Activated B cell treated with CpG ODN at 0.5 μM for 24 hours (primary cell): ENCODE measurements at places on chromosomes 3 and 15.

DNA sequence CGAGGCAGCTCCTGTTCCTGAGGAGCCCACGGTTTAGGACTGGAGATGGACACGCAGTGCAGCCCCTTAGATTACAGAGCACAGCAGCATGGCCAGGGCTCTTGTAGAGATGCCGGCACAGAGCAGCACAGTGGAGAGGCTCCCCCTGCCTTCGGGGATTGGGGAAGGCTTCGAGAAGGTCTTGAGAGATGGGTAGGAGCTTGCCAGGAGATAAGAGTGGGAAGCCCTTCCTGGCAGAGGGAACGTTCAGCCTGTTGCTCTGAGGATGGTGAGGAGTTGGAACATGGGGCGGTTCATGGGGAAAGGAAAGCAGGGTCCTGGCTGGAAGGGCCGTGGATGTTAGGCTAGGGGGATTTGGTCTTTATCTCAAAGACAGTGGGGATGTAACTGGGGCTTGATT, 10.0 kb downstream of the EPB42 start:
- peaks cover 17% of the 10 kb centered on the region for H3K27me3 ChIP-seq
- H3K4me1 ChIP-seq = no peaks in the 10 kb centered on the region
- H3K27ac ChIP-seq = no peak overlapping the region

- H3K4me1 ChIP-seq = no peaks in the 10 kb centered on the region
- no peak for DNase-seq
- no peak overlapping the region for H3K27ac ChIP-seq
- peaks cover 19% of the 10 kb centered on the region for H3K27me3 ChIP-seq
Observed at GRCh38 chr3:170437176-170437575, 18.5 kb downstream of the CLDN11 start.

DNA sequence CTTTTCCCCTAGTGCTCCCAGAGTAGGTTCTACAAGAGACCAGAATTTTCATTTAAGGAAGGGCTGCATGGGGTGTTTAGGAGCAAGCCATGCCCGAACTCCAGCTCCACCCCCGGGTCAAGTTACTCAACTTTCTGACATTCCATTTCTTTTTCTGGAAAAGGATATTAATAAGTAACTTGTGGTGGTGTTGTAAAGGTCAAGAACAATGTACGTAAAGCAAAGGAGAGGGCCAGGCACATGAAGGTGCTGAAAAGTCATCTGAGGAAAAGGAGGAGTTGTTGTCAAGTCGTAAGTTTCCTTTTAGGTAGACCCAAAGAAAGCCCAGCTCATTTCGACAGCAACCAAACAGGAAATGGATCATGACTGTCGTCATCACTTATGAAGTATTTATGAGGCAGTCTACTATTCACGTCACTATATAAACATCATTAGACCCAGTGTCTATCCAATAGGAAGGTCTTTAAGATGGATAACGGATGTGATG, 319.6 kb upstream of the IL12A start:
- no peaks in the 10 kb centered on the region for H3K27me3 ChIP-seq
- H3K27ac ChIP-seq = no peak overlapping the region
- no peak for DNase-seq

GRCh38 chr3:114093016-114093380, 36.5 kb downstream of the QTRT2 start:
- peaks cover 2% of the 10 kb centered on the region for H3K27me3 ChIP-seq
- no peak for DNase-seq
- no peaks in the 10 kb centered on the region for H3K4me1 ChIP-seq
- H3K27ac ChIP-seq = no peak overlapping the region
- H3K4me3 ChIP-seq = no peak overlapping the region

GRCh38 chr3:110687138-110687537, 384.5 kb upstream of the NECTIN3 start:
- H3K36me3 ChIP-seq = no peaks in the 10 kb centered on the region
- no peaks in the 10 kb centered on the region for H3K4me1 ChIP-seq
- DNase-seq = no peak

DNA sequence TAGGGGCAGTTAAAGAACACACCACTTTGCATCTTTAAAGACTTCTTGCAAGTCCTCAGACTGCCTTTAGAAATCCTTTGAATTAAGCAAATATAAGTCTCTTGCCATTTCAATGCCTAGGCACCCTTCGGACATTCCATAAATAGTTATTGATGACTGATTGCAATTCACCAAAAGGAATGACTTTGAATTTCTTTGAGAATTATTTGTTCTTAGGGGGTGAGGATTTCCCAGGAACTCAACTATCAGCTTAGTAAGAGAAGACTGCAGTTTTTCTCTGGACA, 495 bp upstream of the MYEF2 start:
- no peak for DNase-seq
- peak overlapping the region; percentile 68 for H3K4me3 ChIP-seq
- peaks cover 14% of the 10 kb centered on the region for H3K27me3 ChIP-seq
- H3K4me1 ChIP-seq = peaks cover 18% of the 10 kb centered on the region
- no peak overlapping the region for H3K27ac ChIP-seq

GRCh38 chr3:153572654-153573053, 410.6 kb downstream of the RAP2B start:
- no peak overlapping the region for H3K4me3 ChIP-seq
- no peak for DNase-seq
- H3K27ac ChIP-seq = no peak overlapping the region
- no peaks in the 10 kb centered on the region for H3K27me3 ChIP-seq
- no peaks in the 10 kb centered on the region for H3K36me3 ChIP-seq

DNA sequence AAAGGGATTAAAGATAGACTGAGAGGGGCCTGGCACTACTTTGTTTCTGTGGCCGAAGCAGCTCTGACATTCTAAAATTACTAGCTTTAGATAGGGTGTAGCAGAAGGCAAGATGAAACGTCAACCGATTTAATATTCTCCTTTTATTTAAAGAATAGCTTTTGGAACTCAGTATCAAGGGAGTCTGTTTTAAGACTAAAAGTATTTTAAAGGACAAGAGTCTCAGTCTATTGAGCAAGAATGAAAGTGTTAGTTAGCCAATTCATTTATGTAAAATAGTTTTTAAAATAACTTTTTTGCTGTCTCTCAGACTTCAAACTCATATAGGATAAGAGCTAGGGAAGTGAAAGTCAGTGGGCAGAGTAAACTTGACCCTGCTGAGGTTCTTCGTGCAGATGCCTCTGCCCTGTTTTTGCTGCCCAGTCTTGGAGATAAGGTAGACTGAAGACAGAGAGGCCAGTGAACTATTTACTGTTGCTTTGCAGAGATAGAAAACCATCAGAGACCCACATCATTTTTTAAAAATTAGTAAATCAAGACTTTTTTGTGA, 1090.9 kb downstream of the ROBO2 start:
- no peaks in the 10 kb centered on the region for H3K4me1 ChIP-seq
- no peak overlapping the region for H3K27ac ChIP-seq
- no peaks in the 10 kb centered on the region for H3K27me3 ChIP-seq

DNA sequence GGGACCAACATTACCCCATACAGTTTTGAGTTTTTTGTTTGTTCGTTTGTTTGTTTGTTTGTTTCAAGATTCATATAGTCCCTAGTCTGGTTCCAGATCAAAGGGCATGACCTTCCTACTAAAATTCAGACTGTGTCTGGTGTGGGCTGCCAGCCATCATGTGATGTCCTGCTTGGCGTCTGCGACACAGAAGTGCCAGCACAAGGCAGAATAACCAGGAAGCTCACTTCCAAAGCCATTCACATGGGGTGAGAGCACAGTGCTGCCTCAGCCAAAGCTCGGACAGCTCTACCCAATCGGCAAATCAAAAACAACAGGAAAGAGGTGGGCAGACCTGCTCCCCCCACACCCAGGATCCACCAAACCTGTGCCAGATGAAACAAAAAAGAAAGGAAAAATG, 142.6 kb upstream of the THBS1 start:
- no peak for DNase-seq
- H3K27ac ChIP-seq = no peak overlapping the region
- no peaks in the 10 kb centered on the region for H3K27me3 ChIP-seq

GRCh38 chr15:99168601-99169580, 64.0 kb downstream of the SYNM start:
- no peak for DNase-seq
- no peaks in the 10 kb centered on the region for H3K27me3 ChIP-seq
- no peaks in the 10 kb centered on the region for H3K36me3 ChIP-seq
- H3K27ac ChIP-seq = no peak overlapping the region
- peaks cover 20% of the 10 kb centered on the region for H3K4me1 ChIP-seq
- no peak overlapping the region for H3K4me3 ChIP-seq

- no peak overlapping the region for H3K4me3 ChIP-seq
- no peaks in the 10 kb centered on the region for H3K36me3 ChIP-seq
- H3K27me3 ChIP-seq = peaks cover 6% of the 10 kb centered on the region
- H3K27ac ChIP-seq = no peak overlapping the region
- peaks cover 16% of the 10 kb centered on the region for H3K4me1 ChIP-seq
- no peak for DNase-seq
Observed at GRCh38 chr15:88897456-88898194, 2.3 kb upstream of the HAPLN3 start.

- H3K36me3 ChIP-seq = no peaks in the 10 kb centered on the region
- H3K4me3 ChIP-seq = no peak overlapping the region
- no peak for DNase-seq
- H3K27ac ChIP-seq = no peak overlapping the region
- H3K27me3 ChIP-seq = peaks cover 9% of the 10 kb centered on the region
Observed at GRCh38 chr15:99074446-99074845, 30.4 kb upstream of the SYNM start.
